Small intestine (tissue), 16 donors: ENCODE measurements at places on chromosomes 7 and 10.

GRCh38 chr7:111532625-111533024 is 29.7 kb downstream of the IMMP2L start:
- no peak for DNase-seq

DNA sequence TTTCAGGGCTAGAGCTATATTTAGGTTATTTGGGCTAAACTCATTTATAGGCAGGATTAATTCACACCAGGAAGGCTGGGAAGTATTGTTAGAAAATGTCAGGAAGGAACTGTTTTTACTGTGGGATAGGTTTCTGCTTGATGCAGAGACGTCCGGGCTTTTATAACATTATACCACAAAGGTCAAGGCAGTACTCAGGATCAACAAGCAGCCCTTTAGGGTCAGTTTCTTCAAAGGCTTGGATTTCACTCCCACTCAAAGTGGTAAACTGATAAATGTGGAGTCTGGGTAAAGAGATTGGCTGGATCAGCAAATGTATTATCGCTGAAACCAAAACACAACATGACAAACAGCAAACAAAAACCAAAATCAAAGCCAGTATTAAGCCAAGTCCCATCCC is 127.2 kb downstream of the ARL5B start:
- DNase-seq: no peak

DNA sequence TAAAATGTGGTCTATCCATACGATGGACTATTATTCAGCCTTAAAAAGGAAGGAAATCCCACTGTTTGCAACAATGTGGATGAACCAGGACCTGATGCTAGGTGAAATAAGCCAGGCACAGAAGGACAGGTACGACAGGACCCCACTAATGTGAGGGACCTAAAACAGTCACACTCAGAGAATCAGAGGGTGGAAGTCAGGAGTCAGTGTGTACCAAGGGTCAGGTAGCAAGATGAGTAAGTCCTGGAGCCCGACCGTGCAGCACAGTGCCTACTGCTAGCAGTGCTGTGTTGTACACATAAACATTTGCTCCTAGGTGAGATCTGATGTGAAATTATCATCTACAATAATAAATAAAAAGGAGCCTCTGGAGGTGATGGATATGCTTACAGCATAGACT is 322.3 kb downstream of the GLRX3 start:
- DNase-seq: no peak

GRCh38 chr10:4770801-4771553 is 55.0 kb upstream of the AKR1E2 start:
- peak; percentile 44 for DNase-seq

DNA sequence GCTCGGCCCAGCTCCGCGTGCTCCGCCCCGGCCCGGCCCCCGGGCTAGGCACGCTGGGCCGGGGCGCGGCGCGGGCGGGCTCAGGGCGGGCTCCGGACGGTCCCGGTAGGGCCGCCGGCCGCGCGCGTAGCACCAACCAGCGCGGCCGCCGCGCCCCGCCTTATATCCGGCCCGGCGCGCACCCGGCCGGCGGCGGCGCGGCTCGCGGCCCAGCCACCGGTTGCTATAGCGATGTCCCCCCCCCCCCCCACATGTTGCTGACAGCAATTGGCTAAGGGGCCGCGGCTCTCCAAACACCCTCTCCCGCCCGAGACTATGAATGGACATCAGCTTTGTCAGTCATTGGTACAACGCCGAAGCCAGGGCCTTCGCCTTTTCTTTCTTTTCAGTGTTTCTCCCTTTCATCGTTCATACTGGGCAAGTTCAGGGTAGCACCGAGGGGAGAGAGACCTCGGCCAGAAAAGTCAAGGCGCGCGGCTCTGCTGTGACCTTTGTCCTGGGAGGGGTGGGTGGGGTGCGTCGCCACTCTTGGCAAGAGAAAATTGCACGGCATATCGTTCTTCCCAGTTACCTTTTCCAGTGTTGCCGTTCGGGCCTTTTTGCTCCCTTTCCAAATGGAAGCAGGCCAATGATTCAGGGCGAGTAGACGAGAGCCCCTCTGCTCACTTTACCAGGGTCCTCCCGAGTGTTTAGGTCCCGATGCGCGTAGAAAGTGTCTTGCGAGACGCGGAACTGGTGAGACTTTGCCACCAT is 354.2 kb downstream of the DNAJB6 start:
- DNase-seq: peak; percentile 21

DNA sequence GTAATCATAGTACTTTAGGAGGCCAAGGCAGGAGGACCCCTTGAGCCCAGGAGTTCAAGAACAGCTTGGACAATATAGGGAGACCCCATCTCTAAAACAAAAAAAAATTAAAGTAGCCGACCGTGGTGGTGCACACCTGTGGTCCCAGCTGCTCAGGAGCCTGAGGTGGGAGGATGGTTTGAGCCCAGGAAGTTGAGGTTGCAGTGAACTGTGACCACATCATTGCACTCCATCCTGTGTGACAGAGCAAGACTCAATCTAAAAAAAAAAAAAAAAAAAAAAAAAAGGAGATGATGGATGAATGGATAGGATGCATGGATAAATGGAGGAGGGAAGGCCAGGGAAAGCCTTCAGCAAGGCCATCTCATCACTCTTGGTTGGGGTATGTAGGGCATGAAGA is 33.4 kb upstream of the BMPR1A start:
- no peak for DNase-seq

DNA sequence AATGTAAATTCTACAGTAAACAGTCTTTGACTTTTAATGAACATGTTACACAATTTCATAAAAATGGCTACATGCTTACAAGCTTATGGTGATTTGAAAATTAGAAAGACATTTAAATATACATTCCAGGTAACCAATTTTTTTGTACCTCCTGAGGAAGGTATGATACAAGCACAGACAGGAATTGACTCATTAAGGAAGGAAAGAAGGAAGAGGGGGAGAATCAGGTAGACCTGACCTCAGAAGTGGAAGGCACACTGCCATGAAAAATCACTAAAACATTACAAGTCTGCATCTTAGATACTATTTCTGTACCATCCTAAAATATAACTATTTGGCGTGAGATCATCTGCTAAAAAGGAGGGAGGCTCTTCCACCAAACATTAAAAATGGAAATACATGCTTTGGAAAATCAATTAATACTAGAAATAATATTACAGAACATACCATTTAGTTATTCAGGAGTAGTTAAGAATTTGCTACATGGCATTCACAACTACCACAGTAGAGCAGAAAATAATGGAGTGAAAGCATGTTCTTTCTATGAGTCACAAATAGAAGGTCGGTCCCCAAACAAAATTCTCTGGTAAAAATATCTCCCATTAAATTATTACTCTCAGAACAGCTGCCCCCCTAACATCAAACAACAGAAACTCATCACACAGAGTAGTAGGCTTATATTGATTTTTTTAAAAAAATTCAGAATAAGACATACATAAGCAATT is 15.2 kb downstream of the RAB11FIP2 start:
- no peak for DNase-seq

DNA sequence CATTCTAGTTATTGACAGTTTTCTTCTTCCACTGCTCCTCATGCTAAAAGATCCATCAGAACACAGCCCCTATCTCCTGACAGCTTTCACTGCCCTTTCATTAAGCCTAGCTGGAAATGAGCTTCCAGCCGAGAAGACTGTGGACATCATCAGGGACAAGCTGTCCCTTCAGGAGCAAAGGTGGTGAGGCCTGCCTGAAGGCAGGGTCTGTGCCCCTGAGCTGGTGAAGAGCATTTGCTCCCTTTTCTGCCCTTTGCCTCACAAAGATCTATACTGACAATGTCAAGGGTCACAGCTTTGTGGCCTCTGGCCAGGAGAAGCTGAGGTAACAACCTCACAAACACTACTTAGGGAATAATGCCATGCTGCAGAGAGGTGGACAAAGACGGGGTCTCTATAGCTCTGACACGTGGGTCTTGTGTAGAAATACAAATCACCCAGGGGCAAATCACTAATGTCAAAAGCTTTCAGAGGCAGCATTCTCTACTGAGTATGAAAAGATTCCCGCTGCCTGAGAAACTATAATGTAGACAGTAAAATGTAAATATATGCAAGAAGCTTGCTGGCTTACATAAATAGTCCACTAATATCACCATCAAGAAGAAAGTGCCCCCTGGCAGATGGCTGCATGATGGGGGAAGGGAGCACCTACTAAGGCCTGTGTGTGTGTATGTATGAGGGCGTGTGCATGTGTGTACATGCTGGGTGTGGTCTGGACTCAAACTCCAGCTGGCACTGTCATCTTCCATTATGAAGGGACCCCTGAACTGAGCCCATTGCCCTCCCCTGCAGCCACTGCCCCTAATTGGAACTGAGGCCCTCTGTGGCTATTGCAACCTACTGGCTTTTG is 55.8 kb downstream of the HBP1 start:
- DNase-seq: peak; percentile 37

DNA sequence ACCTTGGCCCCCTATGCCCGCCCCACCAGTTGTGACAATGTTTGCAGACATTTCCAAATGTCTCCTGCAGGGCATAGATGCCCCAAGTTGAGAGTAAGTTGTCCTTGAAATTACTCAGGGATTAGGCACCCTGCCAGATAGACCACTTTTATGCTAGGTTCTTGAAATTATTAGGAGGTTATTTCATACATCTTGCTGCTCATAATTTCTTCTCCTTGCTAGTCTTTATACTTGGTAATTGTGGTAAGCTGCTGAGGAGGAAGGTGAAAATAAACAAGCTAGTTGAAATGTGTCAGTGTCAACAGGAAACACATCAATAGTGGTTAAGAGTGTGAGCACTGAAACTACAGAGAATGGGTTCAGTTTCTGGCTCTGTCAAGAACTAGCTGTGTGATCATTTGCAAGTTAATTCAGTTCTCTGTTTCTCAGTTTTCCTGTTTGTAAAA is 63.7 kb upstream of the AOAH start:
- DNase-seq: peak; percentile 54

DNA sequence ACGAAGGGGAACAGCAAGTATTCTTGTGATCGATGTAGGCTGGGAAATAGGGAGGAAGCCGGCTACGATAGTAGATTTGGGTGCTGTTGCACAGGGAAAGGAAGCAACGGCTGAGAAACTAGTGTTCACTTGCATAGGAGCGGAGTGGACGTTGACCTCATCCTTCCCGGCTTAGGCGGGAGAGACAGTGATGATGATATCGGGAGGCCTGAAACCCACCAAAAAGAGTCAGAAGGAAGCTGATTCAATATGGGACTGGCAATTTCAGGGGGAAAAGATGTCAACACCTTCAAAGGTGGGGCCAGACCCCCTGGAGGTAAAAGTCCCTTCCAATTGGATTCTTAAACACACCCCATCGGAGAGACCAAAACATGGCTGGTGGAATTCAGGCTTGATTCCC is 61.3 kb downstream of the CARD11 start:
- peak; percentile 16 for DNase-seq

- no peak for DNase-seq
Observed at GRCh38 chr10:119525116-119525515, 17.4 kb downstream of the RGS10 start.

DNA sequence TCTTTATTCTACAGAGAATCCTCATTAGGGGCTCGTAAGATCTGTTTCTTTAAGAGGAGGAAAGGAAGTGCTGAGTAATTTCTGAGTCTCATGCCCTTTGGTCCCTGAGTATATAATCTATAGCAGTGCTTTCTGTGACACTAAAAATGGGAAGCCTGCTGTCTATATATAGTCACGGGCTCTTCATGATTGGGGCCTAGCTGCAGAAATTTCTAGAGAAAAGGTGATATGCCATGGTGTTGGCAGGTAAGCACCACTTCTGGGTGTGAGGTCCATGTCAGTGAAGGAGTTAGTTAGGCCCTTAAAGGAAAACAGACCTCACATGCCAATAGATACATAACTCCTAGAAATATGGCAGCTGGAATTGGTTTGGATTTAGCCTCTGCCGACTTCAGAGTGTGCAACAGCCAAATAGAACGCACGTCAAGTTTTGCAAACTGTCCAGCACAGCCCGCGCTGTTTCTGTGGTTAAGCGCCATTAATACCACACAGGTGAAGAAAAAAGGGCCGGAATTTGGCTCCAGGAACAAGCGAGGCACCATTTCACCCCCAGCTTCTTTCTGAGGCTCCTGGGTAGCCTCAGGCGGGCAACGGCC is 123.2 kb downstream of the TACC2 start:
- DNase-seq: peak; percentile 85

DNA sequence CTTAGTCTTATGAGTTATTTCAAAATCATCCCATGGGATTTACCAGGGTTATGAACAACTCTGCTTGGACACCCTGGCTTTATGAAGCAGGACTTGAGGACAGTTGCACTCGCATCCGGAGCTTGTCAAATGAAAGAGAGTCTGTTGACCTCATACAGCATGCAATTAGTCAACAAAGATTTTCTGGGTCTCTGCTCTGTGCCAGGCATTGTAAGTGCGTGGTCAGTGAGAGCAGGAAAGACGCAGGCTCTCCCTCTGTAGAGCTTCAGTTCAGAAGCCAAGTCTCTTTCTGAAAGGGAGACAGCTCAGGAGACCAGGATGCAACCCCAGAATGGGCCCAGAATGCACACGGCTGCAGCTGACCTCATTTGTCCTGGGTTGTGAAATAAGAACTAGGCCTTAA is 45.5 kb upstream of the DMBT1 start:
- no peak for DNase-seq

DNA sequence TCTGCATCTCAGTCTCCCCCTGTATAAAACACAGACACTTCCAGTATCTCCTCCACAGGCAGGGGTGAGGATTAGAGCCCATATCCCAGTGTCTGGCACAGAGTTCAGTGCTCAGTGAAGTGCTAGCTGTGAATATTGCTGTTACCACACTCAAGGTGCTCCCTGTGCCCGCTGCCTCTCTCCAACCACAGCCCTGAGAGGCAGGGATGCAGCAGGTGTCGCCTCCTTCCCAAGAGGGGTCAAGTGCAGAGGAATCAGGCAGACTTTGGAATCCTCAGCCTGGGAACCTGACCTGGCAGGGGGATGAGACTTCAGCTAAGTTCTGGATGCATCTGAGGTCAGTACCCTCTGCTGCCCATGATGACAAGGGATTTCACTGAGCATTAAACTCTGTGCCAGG is 163.1 kb downstream of the GFRA1 start:
- no peak for DNase-seq

DNA sequence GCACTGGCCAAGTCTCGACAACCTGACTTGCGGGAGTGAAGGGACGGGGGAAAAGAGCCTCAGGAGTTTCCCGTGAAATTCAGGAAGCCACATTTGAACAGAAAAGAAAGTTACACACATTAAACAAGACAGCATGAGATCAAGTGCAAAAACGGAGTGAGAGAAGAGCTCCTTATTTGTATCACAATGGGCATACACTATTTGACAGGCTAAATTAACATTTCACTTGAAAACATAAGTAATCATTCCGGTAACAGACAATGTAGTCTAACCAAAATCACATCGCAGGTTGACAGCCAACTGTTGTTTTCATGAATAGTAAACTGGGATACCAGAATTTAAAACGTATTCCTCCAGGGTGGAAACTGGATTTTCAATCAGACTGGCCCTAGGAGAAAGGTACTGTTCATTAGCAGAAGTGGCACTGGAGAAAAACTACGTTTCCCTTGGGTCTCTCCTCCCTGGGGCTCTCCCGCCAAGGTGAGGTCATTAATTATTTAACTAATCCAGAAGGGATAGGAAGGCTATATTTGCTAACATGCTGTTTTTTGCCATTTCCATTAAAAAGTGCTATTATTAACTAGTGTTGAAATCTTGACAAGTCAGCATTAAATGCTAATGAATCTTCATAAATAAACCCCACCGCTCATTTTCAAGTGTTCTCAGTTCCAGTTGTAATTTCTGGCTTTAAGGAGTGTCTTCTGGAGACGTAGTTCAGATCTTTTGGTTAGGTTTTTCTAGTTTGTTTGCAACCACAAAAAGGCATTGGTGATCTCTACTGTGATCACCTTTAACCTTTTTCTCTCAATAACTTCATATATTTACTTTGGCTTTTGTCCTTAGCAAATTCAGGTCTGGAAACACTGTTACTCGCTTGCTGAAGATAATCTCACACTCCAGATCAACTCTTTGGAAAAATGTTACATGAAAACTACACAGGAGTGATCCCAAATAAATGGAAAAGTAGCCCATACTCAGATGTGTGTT is 25.1 kb downstream of the RHEB start:
- no peak for DNase-seq

GRCh38 chr7:33872870-33873269 is 32.5 kb upstream of the BMPER start:
- DNase-seq: no peak
